ENCODE measurements at places on chromosomes 3 and 15.
A peak's percentile ranks its signal among the peaks of the same experiment; 100 is the strongest.

GRCh38 chr15:34437687-34438086 is at the start of gene GOLGA8A:
Gene GOLGA8A, minus strand, starts transcription at chr15:34437808. Its CDS starts 48,117 bp downstream, at chr15:34389691.
- DNase-seq, result peak; percentile 82

GRCh38 chr3:153161714-153162512 is at the start of gene RAP2B:
Gene RAP2B, plus strand, starts transcription at chr3:153162226. Its CDS starts 468 bp downstream, at chr3:153162694.
- DNase-seq, result peak; percentile 98

- no peak for DNase-seq
These were observed 646.0 kb downstream of the TUSC7 start for GRCh38 chr3:117355566-117355965.

GRCh38 chr3:354432-354831 is 157.9 kb downstream of the CHL1 start:
- no peak for DNase-seq

GRCh38 chr15:75732809-75733451 is 20.3 kb upstream of the CSPG4 start:
- DNase-seq, result peak; percentile 70
